Activated naive CD4-positive, alpha-beta T cell (primary cell): ENCODE measurements at places on chromosomes 11 and 22.

- no peak for DNase-seq
Measured at GRCh38 chr11:2466869-2467694, 22.3 kb downstream of the KCNQ1 start.

- DNase-seq, result no peak
Measured at GRCh38 chr11:6437423-6437822, 3.4 kb downstream of the HPX start.

DNA sequence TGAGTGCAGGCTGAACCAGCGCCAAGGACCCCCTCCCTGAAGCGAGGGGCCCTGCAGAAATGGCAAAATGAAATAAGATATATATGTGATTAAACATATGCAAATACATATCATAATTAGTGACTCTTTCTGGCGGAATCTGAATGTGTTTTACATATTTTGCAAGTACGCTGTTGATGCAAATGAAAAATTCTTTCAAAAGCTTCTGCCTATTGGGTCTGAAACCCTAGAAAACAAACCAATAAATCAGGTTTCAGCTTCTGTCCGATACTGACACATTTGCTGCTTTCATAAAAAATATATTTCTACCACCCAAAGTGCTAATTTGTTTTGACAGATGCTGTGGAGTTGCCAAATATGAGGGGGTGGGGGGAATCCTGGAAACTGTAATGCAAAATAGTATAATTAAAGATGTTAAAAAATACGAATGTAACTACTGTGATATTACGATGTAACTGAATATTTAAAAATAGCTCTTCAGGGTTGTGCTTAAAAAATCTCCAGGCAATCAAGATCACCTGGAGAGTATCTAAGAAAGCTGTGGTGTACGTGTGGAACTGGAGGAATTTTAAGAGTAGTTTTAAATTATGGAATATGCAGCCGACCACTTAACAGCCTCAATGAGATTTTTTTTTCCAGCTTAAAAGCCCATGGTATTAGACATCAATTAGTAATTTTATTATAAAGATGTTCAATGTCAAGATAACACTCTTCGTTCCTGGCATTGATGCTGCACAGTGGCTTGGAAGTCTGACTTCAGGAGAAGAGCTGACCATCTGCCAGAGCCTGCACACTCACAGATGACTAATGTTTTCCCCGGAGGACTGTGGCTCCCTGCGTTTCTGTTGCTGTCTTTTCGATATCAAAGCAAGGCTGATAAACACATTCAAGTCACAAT, 122.2 kb upstream of the RCN1 start:
- DNase-seq, result no peak

DNA sequence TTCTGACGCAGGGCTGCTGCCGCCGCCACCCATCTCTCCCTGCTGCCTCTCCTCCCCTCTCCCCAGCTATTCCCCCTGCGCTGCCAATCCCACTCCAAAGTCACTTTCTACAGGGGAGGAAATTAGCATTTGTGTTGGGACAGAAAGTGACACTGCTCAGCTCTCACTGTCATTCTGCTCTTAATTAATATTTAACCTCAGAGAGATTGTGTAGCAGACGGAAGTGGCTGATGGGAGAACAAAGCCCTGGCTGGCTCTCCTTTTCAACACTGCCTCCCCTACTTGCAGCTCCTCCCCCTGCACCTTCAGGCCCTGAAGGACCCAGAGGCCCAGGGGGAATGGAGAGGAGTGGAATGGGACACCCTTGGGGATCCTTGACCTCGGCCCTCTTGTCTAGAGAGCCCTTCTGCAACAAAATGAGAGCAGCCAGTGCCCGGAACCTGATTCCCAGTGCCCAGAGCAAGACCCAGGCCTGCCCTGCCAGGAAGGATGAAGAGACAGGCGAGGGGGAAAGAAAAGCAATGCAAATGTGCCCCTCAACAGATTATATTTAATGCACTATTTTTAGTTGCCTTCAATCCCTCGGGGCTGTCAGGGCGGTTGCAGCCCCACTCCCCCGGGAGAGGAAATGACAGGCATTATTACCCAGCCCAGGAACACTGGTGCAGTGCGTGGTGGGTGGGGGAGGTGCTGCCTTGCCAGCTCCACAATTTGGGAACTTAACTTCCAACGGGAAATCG, 14.6 kb upstream of the NRGN start:
- DNase-seq, result no peak

DNA sequence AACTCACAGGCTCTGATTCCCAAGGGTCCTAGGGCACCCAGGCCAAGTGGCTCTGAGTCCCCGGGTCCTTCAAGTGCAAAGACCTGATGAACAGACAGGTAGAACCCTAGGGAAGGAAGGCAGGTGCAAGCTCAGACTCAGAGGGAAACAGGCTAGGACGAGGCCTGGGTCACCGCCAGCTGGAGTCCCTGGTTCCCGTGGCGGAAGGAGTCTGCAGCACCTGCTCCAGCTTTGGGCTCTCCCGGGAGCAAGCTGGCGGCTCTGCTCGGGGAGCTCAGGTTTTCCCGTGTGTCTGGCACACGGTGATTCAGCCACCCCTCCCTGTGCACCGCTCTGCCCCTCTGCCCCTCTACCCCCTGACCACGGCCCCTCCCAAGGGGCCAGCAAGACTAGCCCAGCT, 59.8 kb downstream of the WNT7B start:
- no peak for DNase-seq

DNA sequence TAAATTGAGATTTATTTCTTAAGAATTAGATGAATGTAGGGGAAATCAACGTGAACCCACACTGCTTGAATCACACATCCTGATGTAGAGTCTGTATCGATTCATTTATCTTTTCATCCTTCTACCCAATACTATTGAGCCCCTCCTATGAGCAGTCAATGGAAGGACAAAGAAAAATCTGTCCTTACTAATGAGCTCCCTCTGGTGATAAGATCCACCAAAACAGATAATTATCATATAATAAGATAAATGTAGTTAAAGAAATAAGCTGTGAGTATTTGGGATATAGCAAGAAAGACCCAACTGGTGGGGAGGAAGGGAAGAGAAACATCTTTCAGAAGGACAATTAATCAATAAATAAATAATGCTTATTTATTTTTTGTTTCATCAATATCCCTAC, 385.1 kb upstream of the CCDC90B start:
- DNase-seq, result no peak

- DNase-seq, result no peak
Measured at GRCh38 chr11:61701242-61701886, 21.2 kb downstream of the DAGLA start.

DNA sequence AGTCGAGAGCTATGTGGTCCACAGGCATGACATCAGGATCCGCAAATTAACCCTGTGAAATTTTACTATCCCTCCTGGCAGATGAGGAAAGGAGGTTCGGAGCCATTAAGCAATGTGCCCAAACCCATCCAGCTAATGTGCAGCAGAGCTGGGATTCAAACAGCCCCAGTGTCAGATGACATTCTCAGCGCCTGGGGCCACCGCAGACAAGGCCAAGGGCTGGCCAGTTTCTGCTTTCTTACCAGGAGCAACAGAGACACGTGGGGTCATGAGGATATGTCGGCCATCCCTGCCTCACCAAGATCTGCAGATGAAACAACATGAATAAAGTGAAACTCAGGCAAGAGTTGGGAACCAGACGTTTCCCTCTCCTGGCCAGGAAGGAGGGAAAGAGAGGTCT, 110.2 kb downstream of the TENM4 start:
- no peak for DNase-seq
